ENCODE measurements at places on chromosomes 16 and 17.

DNA sequence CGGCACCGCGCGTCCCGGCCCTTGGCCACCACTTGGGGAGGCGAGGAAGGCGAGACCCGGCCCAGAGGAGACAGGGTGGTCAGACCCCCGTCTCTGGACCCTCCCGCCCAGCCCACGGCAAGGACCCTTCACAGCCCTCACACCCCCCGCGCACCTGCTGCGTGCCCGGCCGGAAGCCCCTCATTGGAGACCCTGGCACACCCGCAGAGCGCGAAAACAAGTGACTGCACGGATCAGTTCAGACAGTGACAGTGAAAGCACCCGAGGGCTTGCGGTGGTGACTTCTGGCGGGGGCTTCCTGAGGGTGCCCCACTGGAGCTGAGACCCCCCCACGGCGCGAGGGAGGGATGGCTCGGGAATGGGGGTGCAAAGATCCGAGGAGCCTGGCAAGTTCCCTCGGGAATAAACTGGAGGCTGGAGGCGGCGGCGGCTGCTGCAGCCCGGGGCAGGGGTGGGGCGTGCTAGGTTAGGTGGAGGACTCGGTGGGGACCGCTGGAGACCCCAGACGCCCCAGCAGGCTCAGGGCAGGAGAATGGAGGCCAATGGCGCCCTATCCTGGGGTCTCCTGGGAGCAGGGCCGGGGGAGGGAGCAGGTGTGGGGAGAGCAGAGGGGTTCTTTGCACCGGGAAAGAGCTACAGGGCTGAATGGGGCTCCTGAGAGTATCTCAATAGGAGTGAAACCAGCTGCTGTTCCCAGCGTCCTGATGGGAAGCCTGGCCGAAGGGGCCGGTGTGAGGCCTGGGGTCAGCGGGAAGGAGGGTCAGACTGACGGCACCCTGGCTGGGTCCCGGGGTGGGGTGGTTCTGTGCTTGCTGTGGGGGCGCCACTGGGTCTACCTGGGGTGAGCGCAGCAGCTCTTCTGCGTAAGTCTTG lies 824 bp upstream of the FBXL16 start:
- DNase-seq, result no peak

GRCh38 chr17:74182041-74182723 lies 21.3 kb upstream of the RPL38 start:
- no peak for DNase-seq

DNA sequence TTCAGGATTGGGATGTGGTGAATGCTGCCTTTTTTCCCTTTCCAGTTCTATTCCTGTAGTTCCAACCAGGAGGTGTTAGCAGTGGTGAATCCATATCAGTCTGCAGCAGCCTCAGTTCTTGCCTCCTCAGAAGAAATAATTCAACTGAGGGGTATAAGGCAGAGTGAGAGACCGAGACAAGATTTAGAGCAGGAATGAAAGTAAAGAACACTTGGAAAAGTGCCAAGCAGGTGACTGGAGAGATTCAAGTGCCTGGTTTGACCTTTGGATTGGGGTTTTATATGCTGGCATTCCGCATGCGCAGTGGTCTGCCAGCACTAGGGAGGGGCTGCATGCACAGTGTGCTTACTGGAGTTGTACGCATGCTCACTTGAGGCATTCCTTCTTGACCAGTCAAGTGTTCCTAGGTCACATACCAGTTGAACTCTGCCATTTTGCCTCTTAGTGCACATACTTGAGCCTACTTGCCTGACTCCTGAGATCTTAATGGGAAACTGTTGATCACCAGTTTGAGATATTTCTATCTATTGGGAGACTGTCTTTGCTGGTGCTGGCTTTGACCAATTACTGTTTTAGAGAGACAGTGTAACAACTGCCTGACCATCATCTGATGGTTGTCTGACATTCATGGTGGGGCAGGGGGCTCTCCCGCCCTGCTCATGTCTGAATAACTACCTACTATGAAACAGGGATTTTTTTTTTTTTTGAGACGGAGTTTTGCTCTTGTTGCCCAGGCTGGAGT lies 680 bp upstream of the CCL15 start:
- no peak for DNase-seq

- DNase-seq, result no peak
Measured at GRCh38 chr17:73623818-73624217, 20.4 kb downstream of the SDK2 start.

GRCh38 chr17:28472871-28473497 lies 460 bp upstream of the SLC13A2 start:
- no peak for DNase-seq

GRCh38 chr17:47219621-47220475 lies 10.7 kb downstream of the MYL4 start:
- DNase-seq, result no peak

- no peak for DNase-seq
Measured at GRCh38 chr17:79000396-79001189, 9.0 kb downstream of the CANT1 start.

GRCh38 chr17:14926526-14927122 lies 338.5 kb downstream of the PMP22 start:
- no peak for DNase-seq

GRCh38 chr16:11099672-11100205 lies 155.4 kb downstream of the CLEC16A start:
- DNase-seq, result no peak

DNA sequence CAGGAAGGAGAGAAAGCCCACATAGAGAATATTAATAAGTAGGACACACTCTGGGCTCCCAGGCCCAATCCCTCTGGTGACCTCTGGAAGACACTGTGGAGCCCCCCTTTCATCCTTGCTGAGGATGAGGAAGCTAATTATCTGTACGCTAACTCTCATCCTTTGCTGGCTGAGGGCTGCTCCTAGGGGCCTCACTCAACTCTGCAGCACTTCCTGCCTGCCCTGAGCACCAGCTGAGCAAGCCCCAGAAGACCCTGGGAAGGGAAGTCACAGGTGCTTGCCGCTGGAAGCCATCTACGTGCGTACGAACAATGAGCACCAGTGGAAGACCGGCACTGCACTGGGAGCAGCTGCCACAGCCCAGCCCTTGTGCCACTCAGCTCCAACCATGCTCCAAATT lies 145.8 kb upstream of the CDH5 start:
- DNase-seq, result no peak

DNA sequence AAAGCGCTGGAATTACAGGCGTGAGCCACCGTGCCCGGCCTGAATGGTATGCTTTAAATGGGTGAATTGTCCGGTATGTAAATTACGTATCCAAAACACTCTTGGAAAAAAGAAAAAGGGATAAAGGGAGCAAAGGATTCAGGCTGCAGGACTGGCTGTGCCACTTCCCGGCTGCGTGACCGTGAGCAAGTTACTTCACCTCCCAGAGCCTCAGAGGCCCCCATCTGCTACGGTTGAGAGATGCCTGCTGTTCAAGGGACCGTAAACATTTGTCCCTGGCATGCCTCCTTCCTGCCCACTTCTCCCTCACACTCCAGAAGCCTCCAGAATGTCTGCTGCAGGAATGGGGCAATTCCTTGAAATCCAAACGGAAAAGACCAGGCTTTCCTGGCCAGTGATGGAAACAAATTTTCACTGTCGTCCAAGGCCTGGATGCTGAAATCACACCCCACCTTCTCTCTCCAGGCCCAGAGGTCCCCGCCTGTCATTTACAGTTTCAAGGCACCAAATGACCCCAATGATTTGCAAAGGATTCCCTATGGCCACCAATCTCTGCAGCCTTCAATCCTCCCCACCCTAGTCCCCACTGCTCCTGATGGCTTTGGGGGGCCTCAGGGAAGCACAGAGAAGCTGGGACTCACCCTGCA lies 22.9 kb upstream of the LITAF start:
- DNase-seq, result no peak

- no peak for DNase-seq
Measured at GRCh38 chr17:69593351-69593715, 178.8 kb downstream of the MAP2K6 start.

GRCh38 chr17:1590029-1590746 lies 27.6 kb upstream of the PITPNA start:
- DNase-seq, result peak; percentile 27

GRCh38 chr16:23700509-23700908 lies 12.5 kb downstream of the ERN2 start:
- no peak for DNase-seq

DNA sequence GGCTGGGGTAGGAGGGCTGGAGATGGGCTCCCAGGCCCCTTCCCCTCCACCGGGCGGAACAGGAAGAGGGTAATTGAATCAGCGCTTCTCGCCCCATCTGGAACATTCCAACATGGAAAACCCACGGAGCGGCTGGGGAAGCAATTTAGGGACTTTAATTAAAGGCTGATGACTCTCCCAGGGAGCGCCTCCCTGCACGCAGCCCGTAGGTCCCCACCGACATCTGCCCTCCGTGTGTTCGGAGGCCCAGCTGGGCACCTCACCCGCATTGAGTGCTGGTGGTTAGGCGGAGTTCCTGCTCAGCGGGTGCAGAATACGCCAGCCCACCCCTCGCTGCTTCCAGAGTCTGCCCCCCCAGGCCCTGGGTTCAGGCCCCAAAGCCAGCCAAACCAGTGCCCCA lies 10.0 kb downstream of the HS3ST6 start:
- no peak for DNase-seq

GRCh38 chr17:80481284-80482057 lies 5.1 kb upstream of the NPTX1 start:
- no peak for DNase-seq

DNA sequence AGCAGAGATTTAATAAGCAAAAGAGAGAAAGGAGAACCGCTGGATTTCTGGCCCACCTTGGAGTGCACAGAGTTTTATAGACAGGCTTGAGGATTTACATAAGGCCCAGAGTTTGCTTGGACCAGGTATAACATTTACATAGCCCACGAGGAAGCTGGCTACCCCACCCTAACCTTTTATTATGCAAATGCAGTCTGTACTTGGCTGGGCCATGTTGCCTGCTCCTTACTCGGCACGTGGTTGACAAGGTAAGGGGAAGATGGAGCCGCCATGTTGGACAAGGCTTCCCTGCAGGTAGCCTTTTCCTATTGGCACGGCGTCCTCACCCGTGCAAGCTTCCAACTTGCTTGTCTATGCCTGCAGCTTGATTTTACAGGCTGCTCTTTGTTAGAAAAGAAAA lies 35.2 kb upstream of the HS3ST3A1 start:
- no peak for DNase-seq

GRCh38 chr16:83145297-83145696 lies 518.5 kb downstream of the CDH13 start:
- no peak for DNase-seq

DNA sequence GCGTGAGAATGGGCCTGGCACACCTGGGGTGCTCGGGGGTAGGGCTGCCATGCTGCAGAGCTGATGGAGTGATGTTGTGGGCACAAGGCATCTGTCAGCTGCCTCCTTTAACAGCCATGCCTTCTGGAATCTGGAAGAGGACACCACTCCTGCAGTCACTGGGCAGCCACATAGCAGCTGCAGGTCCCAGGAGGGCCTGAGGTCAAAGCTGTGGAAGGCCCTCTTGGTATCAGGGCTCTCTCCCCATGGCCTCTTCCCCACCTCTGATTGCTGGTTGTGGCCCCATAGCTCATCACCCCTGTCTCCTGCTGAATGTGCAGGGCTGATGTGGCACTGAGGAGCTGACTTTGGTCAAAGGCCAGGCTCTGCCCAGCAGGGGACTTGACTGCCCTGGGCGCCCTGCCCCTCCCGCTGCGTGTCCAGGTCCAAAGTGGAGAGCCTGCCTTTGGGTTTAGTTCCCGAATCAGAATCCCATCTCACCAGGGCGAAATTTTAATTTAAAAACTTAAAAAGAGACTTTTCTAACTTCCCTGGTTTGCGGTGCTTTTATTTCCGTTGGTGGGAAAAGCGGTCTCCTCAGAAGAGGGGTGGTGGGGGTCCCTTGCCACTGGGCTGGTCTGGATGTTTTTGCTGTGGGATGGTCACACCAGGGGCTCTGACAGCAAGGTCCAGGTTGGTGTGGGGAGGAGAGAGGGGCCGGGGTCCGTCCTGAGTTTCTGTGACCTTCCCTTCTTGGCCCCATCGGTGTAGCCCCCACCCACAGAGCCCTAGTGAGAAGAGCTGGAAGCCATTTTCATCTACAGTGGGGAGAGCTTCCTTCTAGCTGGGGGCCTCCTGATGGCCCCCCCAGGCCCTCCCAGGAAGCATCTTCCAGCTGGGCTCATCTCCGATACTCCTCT lies 5.9 kb downstream of the UBALD2 start:
- DNase-seq, result no peak

DNA sequence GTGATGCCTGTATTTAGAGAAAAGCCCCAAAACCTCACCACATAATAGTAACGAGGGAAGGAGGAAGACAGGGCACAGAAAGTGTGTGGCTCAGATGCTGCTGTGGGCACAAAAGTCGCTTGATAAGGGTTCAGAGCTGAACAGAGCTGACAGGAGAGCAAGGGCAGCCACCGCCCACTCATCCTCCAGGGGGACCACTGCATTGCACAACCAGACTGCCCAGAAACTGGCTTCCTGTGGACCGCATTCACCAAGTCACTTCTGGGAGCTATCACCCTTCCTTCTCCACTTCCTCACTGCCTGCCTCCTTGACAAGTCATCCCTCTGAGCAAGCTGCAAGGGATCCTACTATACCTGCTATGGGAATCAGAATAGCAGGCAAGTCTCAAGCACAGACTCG lies 512.4 kb upstream of the CDH11 start:
- DNase-seq, result no peak

DNA sequence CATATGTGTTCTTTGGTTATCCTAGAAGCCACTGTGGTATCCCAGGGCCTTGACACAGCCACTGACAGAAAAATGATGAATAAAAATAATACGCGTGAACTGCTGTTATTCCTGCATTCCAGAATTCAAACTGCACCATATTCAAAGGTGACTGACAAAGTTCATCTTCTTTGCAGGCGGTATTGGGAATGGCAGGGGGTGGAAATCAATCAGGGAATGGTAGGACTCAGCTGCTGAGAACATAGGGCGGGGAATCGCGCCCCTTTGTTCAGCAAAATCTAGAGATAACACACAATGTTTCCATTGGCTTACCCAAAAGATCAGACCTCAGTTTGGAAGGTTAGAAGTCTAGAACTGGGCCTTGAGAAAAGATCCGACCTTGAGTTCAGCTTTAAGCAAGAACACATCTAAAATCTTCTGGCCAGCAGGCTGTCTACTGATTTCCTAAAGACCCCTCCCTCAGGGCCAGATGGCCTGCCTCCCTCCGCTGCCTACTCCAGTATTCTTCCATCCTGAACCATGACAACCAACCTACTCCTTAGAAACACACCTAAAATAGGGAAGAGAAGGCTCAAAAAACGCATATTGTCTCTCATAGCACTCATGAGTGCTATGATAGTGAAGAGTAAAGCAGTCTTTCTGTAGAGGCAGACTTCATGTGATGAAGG lies 34.1 kb downstream of the CDK5R1 start:
- DNase-seq, result no peak

GRCh38 chr16:30041841-30042240 lies 10.8 kb upstream of the TLCD3B start:
- no peak for DNase-seq

- no peak for DNase-seq
Measured at GRCh38 chr17:49063652-49064051, 66.5 kb downstream of the IGF2BP1 start.

All from cerebellar nuclear complex (tissue), 1 donor.